ENCODE measurements at places on chromosomes 11 and 22.

- DNase-seq: no peak
Observed at GRCh38 chr11:48028914-48029680, 48.7 kb downstream of the PTPRJ start.

GRCh38 chr22:31647066-31647465 is 14.9 kb downstream of the PISD start:
- DNase-seq: no peak

GRCh38 chr11:40306938-40307548 is 1152.4 kb downstream of the LRRC4C start:
- DNase-seq: no peak

DNA sequence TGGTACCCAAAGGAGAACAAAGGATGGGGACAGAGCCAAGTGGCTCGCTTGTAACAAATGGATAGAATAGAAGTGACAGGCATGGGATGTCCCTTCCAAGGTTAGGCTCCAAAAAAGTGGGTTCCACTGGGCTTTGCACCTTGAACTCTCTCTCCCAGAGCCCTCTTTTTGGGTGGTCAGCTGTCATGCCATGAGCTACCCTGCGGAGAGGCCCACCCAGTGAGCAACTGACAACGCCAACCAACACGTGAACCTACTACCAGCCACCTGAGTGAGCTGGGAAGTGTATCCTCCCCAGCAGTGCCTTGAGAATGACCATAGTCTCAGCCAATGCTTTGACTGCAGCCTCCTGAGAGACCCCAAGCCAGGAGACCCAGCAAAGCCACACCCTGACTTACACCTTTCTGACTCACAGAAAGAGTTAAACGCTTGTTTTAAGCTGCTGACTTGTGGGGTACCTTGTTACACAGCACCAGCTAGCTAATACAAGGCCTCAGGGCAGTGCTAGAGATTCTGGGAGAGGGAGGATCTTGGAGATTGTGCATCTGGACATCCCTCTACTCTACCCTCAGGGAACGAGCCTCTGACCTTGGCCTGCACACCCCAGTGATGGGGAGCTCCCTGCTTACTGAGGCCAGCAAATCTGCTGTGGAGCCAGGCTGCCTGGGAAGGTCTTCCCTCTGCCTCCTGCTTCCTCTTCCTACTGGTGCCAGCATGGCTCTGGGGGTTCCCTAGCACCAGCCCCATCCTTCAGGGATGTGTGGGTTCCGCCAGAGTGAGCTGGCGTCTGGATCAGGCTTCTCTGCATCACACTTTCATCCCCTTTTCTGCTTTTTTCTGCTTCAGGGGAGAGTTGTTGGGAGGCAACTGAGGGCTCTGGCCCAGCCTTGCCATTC is 29.1 kb upstream of the RFPL3 start:
- no peak for DNase-seq

GRCh38 chr11:83601201-83601913 is 315.2 kb upstream of the CCDC90B start:
- DNase-seq: no peak

- no peak for DNase-seq
Observed at GRCh38 chr22:43643387-43643786, 168.7 kb downstream of the EFCAB6 start.

GRCh38 chr22:48099671-48100070 is 1337.2 kb downstream of the TBC1D22A start:
- no peak for DNase-seq

DNA sequence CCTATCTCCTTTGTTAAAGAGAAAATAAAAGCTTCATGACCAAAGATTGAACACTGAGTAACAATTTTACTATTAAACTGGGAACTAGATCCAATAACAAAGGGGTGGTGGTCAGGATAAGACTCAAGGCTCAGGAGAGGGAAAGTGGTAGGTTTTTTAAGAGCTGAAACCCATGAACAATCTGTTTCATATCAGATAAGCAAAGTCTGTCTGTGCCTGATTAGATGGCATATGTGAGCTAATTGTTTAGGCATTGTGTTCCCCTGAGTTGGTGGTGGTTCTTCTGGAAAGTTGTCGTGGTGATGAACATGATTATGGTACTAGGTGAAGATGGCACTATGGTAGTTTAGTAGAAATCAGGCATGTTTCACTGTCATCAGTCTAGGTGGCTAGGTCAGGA is 24.4 kb downstream of the USP47 start:
- no peak for DNase-seq

DNA sequence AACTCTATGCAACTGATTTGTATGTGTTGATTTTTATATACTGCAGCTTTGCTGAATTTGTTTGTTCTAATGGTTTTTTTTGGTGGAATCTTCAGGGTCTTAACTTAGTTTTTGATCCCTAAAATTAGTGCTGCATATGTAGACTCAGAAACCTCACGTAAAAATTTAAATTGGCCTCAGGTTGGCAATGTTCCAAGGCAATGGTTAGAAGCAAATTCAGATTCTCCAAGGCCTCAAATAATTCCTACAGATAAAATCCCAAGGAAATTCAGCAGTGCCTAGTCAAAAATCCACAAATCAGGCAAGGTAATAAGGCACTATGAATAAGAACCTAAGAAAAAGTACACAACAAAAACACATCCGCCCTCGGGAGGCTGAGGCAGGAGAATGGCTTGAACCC is 9.5 kb downstream of the PDE3B start:
- DNase-seq: no peak

- no peak for DNase-seq
Observed at GRCh38 chr11:45745065-45745811, 59.7 kb upstream of the SLC35C1 start.

GRCh38 chr22:49710746-49711145 is 116.9 kb downstream of the BRD1 start:
- no peak for DNase-seq

DNA sequence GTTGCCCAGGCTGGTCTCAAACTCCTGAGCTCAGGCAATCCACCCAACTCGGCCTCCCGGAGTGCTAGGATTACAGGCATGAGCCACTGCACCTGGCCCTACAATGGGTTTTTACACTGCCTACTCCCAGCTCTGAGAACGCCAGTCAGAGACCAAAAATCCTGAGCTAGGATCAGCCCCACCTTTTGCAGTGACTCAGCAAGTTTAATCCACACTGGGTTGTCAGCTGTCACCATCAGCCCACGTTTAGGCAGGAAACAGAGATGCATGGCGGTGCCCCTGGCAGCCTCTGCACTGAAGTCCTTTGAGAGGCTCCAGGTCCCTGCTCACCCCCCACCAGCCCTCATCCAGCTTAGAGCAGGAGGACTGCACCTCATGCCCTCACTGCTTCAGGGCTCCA is 117.6 kb downstream of the ARHGAP8 start:
- no peak for DNase-seq

DNA sequence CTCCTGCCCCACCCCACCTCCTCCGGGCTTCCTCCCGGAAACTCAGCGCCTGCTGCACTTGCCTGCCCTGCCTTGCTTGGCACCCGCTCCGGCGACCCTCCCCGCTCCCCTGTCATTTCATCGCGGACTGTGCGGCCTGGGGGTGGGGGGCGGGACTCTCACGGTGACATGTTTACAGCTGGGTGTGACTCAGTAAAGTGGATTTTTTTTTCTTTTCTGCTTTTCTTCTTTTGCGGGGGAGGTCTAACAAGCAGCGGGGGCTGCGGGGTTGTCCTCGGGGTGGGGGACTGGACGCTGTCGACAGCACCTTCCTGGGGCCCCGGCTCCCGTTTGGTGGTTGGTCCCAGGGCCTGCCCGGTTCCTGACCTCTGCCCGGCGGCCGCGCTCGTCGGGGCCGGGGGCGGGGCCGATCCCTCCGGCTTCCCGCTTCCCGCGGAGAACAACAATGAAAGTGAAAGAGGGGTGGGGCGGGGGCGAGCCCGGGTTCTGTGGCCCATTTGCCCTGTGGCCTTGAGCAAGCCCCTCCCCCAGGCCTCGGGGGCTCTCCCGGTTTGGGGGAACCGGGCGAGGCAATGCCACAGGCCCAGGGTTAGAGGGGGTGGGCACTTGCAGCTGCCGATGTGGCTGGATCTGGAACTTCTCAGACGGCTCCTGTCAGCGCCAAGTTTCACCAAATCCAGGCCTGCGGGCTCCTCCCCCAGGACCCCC is 975 bp upstream of the MDK start:
- no peak for DNase-seq

All from left renal pelvis (tissue), 4 donors.